Fibroblast of the conjunctiva (primary cell): ENCODE measurements at places on chromosomes 6 and 20.

DNA sequence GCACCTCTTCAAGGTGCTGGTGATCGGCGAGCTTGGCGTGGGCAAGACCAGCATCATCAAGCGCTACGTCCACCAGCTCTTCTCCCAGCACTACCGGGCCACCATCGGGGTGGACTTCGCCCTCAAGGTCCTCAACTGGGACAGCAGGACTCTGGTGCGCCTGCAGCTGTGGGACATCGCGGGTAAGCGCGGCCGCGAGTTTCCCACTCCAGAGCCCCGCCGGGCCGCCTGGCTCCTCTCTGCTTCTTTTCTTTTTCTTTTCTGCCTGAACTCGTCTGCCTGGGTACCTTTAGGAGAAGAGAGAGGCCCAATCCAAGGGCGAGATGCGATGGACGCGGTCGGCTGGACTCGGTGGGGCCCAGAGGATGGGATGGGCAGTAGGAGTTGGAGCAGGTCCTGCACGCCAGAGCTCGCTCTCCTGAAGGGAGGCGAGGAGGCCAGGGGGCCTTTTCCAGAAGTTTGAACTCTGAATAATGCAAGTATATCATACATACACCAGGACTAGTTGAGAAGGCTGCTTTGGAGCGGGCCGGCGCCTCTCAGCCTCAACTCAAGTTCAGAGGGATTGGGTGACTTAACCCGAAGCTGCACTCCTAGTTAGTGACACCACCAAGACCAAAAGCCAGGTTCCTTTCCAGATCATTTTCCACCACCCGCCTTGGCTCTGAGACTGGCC is 445 bp downstream of the RAB32 start:
- DNase-seq, result no peak

- DNase-seq, result no peak
Observed at GRCh38 chr6:7572213-7572943, 17.6 kb upstream of the SNRNP48 start.

GRCh38 chr6:168145747-168146596 is 67.0 kb upstream of the FRMD1 start:
- DNase-seq, result no peak

DNA sequence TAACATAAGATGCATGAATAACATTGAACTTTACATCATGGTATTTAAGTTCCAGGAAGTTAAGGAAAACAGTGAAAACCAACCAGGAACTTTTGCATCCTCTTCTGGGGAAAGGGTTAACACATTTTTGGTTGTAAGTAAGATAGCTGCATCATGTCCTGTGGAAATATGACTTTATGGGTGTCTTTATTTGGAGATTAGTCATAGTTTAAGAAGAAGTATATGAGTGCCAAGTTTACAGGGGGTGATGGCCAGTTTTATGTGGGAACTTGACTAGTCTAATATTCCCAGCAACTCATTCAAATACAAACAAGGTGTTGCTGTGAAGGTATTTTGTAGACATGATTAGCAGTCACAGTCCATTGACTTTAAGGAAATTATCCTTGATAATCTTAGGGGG is 78.0 kb downstream of the PDE10A start:
- no peak for DNase-seq

DNA sequence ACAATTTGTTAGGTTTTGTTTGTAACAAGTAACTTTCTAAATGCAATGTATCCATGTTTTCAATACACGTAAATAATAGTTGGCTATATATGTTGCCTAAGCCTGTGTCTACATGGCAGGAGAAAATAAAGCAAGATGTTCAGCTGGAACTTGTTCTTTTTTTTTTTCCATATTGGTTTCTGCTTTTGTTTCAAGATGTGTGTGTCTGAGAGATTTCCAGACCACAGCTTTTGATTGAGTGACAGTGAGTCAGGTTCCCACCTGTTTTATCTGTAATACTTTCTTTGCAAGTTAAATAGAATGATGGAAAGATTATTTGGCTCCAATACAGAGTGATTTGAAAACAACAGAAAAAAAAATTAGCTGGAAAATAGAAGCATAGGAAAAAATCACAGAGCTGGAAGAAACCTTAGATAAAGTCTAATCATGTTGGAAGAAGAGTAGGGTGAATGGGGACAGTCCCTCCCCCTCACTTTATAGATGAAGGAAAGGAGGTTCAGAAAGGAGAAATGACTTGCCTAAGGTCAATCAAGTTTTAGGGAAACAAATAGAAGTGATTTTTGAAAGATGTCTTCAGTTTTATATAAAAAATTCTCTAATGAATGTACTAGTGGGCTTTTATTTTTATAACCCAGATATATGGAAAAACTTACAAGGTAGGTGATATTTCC is 150.9 kb upstream of the STMND1 start:
- no peak for DNase-seq

GRCh38 chr6:136510782-136511181 is 39.4 kb downstream of the MAP7 start:
- no peak for DNase-seq

DNA sequence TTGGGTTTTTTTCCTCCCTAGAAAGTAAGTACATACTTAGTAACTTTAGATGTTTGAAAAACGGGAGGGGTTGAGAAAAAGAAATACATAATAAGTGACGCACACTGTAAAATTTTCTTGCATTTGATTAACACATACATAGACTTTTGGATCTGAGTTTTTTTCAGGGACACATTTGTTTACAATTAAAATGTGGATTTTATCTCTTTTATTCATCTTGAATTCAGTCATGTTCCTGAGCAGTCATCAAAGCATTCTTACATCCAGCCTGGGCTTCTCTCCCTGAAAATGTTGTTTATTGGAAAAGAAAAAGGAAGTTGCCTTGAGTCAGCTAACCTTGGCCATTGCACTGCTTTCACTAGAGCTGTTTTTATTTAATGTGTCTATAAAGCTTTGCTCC is 8.7 kb upstream of the RPP40 start:
- DNase-seq, result no peak

- DNase-seq, result no peak
Observed at GRCh38 chr20:62366370-62367135, 559 bp downstream of the LAMA5 start.

DNA sequence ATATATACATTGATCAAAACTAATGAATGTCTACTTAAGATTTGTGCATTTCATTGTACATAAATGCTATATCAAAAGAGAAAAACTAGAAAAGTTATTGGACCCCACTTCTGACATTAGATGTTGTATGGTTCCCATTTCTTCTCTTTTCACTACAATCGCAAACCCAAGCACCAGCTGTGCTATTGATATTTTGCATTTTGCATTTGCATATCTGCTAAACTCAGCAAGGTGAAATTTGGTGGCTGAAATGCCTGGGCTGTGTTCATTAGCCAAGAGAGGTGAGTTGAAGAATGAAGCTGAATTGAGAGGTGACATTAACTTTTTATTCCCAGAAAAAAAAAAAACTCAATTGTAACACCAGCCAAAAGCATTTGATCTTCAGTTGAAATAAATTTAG is 232.1 kb upstream of the TENT5A start:
- no peak for DNase-seq

- DNase-seq, result no peak
Observed at GRCh38 chr6:4853782-4854511, 77.7 kb downstream of the CDYL start.

- DNase-seq, result no peak
Observed at GRCh38 chr6:99739526-99739925, 132.9 kb downstream of the PRDM13 start.

DNA sequence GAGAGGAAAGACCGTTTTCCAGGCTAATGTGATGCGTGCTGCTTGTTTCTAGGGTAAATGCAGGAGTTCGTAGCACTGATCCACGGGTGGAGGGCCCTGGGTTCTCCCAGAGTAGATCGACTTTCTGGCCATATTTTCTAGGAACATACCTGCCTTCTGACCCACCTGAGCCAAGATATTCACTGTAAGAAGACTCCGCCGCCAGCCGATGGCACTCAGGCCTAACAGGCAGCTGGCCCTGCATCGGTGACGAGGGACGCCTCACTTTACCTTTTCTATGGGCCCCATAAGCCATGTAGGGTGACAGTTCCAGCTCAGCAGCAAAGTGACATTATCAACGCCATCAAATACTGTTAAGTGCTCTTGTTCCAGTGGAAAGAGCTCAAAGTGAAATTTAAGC is 30.2 kb upstream of the FRMD1 start:
- no peak for DNase-seq

DNA sequence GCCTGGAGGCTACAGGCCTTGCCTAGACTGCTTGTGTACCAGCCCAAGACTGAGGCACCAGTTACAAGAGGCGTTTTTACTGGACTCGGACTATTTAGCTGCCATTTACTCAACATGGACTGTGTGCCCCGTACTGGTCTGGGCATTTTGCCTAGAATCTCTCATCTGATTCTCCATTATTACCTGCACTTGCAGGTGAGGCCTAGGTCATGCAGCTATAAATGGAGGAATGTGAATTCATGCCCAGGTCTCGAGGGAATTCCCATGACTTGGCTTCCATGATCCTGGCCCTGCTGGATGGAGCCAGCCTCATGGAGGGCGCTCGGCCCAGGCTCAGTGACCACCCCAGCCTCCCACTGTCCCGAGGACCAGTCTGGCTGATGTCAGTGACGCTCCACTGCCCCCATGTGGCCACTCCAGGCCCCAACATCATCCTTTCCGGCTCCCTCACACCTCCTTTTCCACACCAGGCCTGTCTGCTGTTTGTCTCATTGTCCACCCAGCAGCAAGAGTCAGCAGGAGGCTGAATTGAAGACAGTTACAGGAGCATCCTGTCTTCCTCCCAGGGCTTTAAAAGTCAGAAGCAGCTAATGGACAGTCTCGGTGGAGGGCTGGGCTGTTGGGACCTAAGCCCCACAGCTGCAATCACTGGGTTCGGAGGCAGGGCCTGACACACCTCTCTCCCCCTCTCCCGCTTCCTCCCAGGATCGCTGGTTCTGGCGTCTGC is 8.7 kb downstream of the MMP24OS start:
- DNase-seq, result no peak

GRCh38 chr6:169087443-169088041 is 166.1 kb downstream of the THBS2 start:
- no peak for DNase-seq

GRCh38 chr20:36153736-36154699 is 522 bp upstream of the EPB41L1 start:
- DNase-seq, result peak; percentile 38

DNA sequence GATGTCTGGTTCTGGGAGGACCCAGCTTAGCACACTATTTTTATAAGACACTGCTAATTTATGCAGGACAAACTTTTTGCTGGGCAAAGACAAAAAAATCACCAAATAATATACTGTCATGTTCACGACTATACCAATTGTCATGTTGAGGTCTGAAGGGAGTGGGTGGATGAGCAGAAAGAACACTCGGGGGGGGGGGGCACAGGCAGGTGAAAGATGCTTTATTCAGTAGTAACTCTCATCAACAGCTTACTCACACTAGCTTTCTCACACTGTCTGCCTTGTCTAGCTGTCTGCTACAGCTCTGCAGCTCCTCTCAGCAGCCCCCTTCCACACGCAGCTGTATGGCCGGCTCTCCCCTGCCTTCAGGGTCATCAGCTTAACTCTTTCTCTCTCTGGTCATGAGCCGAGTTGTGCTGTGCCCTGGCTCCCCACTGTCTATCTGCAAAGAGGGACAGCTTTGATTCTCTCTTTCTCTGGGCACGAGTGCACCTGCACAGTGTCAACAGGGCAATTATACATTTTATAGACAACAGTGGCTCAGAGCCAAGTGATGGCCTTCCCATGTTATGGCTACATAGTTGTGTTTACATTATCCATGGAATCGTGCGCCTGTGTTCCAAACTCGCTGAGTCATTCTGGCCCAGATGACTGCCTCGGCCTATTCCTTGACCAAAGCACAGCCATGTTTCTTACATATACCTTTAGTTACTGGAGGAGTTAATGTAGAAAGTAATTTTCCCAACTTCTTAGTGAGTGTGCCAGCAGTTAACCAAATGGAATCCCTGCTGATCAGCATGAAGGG is 187.7 kb upstream of the PRSS16 start:
- DNase-seq, result no peak

- DNase-seq, result no peak
Observed at GRCh38 chr6:121823437-121823851, 388.0 kb downstream of the GJA1 start.

GRCh38 chr6:138032571-138032970 is 74.6 kb downstream of the PERP start:
- DNase-seq, result no peak

GRCh38 chr20:62365814-62366369 is 1.2 kb downstream of the LAMA5 start:
- no peak for DNase-seq

DNA sequence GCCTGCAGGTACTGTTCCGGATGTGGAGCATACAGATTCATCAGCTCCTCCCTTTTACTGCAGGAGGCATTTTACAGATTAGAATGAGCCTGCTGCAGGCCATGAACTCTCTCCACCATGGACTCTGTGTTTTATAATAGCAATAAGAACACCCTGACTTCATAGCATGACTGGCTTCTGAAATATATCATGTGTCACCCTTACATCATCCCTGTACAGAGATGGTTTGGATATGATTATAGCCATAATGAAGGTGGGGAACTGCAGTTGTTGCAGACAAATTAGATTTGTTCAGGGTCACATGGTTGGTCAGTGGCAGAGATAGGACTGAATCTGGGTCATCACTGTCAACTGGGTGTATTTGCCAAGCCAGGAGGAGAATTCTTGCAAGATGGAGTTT is 100.7 kb downstream of the FOXO3 start:
- DNase-seq, result no peak

- no peak for DNase-seq
Observed at GRCh38 chr6:53142810-53143209, 5.8 kb downstream of the GCM1 start.
